ENCODE measurements at places on chromosomes 1 and 21.

GRCh38 chr1:26894263-26894662 lies 4.2 kb upstream of the GPN2 start:
- DNase-seq, result no peak

DNA sequence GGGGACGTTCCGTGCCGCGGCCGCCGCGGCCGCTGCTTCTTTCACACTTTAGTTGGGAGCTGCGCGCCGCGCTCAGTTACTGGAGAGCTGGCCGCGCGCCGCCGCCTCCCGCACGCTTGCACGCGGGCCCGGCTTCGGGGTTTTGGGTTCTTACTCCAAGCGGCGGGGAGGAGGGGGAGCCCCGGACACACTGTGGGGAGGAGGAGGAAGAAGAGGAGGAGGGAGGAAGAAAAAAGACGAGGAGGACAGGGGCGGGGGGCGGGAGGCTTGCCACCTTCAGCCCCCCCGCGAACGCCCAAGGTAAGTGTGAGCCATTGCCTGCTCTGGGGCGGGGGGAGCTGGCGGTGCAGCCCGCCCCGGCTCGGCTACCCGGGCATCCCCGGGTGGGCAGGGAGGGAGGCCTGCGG lies 243 bp downstream of the C1orf21 start:
- DNase-seq, result peak; percentile 34

- DNase-seq, result no peak
Observed at GRCh38 chr1:16248007-16248436, 11.0 kb upstream of the CPLANE2 start.

- no peak for DNase-seq
Observed at GRCh38 chr21:39882151-39882838, 15.1 kb downstream of the PCP4 start.

- DNase-seq, result peak; percentile 44
Observed at GRCh38 chr1:200558866-200559459, 61.6 kb downstream of the KIF14 start.

DNA sequence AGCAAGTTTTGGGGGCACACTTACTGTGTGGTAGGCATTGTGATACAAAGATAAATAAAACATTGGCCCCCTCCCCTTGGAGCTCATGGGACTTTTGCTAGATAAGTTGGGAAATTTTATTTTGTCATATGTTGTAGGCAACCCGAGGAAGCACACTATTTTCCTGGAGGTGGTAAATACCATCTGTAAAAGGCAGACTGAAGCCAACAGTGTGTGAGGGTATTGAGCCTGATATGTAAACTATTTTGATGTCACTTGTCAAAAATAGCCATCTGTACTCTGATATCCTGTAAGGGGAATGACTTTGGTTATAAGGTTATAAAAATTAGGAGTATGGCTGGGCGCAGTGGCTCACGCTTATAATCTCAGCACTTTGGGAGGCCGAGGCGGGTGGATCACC lies 30.6 kb downstream of the VANGL2 start:
- DNase-seq, result no peak

- no peak for DNase-seq
Observed at GRCh38 chr1:201851949-201852348, 23.0 kb downstream of the IPO9 start.

DNA sequence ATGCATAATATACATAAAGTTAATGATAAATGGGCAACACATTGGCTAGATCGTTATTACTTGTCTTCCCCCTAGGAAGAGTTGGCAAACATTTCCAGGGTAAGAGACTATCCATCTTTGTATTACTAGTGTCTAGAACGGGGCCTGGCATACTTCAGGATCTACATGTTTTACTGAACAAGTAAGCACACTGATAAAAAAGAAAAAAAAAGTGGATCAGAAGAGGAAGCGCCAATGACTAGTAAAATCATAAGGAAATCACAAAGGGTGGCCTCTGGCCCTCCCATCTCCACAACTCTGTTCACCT lies 482 bp downstream of the TM2D1 start:
- DNase-seq, result no peak

- no peak for DNase-seq
Observed at GRCh38 chr1:87810166-87810565, 481.5 kb downstream of the LMO4 start.

DNA sequence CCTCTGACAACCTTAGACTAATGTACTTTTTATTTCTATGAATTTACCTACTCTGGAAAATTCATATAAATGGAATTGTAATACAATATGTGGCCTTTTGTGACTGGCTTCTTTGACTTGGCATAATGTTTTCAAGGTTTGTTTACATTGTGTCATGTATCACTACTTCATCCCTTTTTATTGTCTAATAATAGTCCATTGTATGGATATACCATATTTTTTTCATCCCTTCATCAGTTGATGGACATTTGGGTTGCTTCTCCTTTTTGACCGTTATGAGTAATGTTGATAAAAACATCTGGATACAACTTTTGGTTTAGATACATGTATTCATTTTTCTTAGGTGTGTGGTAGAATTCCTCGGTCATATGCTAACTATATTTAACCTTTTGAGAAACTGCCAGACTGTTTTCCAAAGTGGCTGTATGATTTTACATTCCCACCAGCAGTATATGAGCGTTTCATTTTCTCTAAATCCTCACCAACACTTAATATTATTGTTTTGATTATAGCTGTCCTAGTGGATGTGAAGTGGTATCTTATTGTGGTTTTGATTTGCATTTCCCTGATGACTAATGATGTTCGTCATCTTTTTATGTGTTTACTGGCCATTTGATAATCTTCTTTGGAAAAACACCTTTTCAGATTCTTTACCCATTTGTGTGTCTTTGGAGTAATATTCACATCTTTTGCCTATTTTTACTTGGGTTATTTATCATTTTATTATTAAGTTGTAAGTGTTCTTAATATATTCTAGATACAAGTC lies 3.5 kb downstream of the RO60 start:
- DNase-seq, result no peak
